NCI-H748 treated with DMSO at 0.1 percent for 48 hours (cell line): ENCODE measurements at places on chromosomes 3 and 15.

GRCh38 chr3:98482717-98483482 is 14.6 kb upstream of the OR5K2 start:
- DNase-seq: no peak

DNA sequence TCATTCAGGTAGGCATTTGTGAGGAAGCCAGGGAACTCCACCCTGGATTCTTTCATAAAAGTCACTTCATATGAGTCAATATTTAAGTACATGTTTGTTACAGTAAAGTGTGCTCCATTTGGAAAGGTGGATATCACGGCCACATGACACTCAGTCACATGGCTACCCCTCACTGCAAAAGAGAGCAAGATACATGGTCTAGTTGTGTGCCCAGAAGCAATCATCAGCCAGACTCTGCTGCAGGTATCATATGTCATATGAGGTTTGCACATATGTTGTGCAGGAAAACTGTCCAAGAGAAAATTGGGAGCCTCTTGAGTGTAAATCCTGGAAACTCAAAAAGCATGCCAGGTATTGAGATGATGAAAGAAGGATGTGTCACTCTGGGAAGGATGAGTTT is 55.0 kb upstream of the NMNAT3 start:
- DNase-seq: no peak

DNA sequence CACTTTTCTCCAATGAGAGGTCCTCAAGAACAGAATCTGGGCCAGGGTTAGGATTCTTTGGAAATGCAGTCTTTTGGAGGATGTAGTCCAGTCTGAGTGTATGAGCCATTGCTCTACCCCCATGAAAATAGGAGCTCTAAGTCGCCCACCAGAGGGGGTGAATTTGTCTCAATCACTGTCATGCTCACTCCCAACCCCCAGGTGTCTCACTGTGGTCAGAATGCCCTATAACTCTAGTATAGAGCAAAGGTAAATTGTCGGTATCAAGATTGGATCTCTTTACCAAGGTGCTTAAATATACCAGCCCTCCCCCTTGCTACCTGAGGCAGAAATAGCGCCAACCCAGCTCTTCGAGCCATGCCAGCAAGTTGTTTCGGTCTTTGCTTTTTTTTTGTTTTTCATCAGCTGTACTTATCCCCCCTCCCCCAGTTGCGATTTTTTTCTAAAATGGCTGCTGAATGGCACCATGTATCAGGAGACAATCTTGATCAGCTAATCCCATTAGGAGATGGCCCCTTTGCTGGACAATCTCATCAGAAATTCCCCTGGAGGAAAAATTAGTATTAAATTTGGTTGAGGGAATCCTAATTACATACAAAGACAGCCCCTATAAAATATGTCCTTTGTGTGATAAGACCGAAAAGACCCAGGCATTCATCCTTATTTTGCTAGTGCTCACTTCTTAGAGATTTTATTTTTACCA is 130.7 kb downstream of the EBLN2 start:
- no peak for DNase-seq

- no peak for DNase-seq
Measured at GRCh38 chr3:139745831-139746230, 68.1 kb upstream of the NMNAT3 start.

GRCh38 chr15:85825719-85826118 is 31.0 kb upstream of the KLHL25 start:
- DNase-seq: no peak

- DNase-seq: no peak
Measured at GRCh38 chr3:160126761-160127160, 98.5 kb upstream of the C3orf80 start.

DNA sequence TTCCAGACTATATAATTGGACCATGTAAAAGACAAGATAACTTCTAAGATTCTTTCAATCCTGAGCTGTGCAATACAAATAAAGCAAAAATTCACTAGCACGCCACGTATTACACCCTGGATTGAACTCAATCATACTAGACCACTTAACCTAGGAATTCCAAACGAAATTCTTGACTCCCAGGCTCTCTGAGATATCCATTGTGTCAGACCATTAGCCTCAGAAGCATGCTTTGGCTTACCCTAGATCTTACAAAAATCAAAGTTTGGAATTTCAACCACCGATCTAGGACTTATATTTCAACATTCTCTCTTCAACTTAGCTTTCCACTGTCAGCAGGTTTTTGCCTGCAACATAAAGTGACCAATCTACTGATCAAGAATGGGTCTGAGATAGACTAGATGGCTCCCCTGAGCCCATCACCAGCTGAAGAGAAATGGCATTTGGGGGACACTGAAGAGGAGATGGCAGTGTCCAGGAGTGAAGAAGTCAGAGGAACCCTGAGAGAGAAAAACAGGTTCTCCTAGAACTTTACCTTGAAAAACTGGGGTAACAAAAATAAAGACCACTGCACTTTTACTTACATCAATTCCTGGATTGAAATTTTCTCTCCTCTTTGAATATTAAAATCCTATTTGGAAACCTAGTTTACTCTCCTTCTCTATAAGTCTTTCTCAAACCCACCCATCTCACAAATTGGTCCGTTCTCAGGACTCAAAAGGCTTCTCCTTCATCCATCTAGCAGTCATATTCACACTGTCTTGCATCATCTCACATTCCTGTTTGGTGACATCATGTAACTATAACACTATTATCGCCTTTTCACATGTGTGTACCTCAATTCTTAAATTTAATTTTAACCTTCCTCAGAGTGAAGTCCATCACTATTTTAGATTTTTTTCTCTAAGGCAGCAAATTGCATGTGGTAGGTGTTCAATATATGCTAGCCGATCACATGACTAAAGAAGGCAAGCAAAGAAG is 18.5 kb downstream of the CPNE4 start:
- DNase-seq: no peak

GRCh38 chr15:85870216-85871014 is 75.7 kb upstream of the KLHL25 start:
- no peak for DNase-seq

DNA sequence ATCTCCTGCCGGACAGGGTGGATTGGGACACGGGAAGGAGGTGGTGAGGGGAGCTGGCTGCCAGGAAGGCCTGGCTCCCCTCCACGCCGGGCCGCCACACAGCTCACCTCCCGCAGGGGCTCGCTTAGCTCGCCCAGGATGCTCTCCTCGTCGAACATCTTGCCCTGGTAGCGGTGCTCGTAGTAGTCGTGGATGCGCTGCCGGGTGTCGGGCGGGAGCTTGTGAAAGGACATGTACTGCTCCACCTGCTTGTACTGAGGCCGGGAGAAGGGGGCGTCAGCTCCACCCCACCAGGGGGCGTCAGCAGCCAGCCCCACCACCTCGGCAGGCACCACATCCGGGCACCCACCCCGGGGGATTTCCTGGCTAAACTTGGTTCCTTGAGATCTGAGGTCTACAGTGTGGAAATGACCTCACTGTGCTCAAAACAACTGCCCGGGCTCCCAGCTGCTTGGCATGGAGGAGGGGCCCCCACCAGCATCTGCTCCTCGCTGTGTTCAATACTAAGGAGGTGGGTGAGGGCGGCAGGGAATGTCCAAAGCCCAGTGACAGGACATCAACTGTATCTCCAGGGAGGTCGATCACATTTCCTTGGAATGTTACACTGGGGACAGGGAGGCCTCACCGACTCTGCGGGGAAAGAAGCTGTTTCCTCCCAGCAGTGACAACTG is 43.4 kb downstream of the HCN4 start:
- DNase-seq: no peak

GRCh38 chr3:32510075-32510724 is 7.5 kb upstream of the CMTM6 start:
- DNase-seq: peak; percentile 21
